ENCODE measurements at places on chromosomes 6 and 20. TPM values are rescaled to one million over a fixed set of nuclear protein-coding genes. Genes with fewer than 3 reads are reported as not detected.
A peak's percentile ranks its signal among the peaks of the same experiment; 100 is the strongest.

DNA sequence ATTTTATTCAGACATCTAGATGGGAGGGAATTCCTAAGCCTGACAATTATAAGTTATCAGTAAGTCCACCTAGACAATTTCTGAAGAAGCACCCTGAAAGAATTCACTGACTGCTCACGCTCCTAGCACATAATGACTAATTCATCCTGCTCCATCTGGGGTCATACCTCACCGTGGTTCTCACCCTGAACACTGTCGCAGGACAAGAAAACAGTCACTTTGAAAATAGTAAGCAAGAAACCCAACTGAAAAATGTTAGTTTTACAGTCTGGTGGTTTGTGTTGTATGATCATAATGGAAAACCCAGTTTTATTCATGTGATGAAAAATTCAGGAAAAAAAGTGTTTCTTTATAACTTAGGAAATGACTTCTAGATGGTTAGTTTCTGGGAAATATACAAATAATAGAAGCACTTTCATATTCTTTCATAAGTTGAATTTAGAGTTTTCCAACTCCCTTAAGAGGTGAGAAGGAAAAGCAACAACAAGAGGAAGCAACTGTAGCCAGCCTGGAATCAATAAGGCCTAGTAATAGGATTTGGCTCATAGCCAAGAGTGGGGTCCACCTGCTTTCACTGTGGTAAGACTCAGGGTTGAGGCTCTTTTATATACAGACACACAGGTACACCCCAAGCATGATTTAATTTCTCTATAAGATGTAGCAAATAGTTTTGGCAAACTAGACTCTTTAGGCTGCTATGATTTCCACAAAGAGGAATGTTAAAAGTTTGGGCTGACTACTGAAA lies 94.1 kb downstream of the HIVEP2 start:
- peaks cover 25% of the 10 kb centered on the region for H3K4me1 ChIP-seq
- DNase-seq, result no peak
- no peaks in the 10 kb centered on the region for H3K27me3 ChIP-seq
- no peaks in the 10 kb centered on the region for H3K36me3 ChIP-seq
- no peak overlapping the region for H3K27ac ChIP-seq

DNA sequence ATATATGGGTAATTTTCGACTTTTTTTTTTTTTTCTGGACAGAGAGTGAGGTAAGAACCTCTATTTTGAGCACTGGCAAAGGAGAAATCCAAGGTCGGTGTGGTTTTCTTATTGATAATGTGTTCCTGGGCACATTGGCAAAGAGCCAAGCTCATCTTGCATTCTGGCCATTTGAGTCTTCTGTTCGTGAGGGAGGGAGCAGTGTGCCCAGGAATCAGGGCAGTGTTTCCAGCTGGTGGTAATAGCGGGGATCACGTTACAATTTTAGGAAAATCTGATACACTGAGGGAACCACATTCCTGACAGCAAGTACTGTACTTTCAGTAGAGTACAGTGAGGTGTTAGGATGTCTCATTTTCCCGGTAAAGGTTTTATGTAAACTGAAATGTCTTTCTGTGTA lies 442.3 kb upstream of the MAP3K7 start:
- H3K4me3 ChIP-seq, result no peak overlapping the region
- H3K4me1 ChIP-seq, result no peaks in the 10 kb centered on the region
- no peak overlapping the region for H3K27ac ChIP-seq

DNA sequence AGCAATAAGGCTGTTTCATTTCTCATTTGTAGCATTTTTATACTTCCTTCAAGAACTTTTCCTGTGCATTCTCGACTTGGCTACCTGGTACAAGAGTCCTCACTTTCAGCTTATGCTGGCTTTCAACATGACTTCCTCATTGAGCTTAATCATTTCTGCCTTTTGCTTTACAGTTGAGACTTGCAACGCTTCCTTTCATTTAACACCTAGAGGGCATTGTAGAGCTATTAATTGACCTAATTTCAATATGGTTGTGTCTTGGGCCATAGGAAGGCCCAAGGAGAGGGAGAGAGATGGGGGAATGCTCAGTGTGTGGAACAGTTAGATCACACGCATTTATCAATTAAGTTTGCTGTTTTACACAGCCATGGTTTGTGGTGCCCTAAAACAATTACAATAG lies 37.2 kb downstream of the SLC22A2 start:
- no peaks in the 10 kb centered on the region for H3K27me3 ChIP-seq

ECT2L gene
- not detected for total RNA-seq

- no peaks in the 10 kb centered on the region for H3K27me3 ChIP-seq
- no peaks in the 10 kb centered on the region for H3K36me3 ChIP-seq
- no peak for DNase-seq
- H3K4me1 ChIP-seq, result peaks cover 29% of the 10 kb centered on the region
- H3K27ac ChIP-seq, result peak overlapping the region; percentile 71
Measured at GRCh38 chr6:35687658-35688604, 784 bp downstream of the FKBP5 start.

GRCh38 chr6:168950858-168951214 lies 302.8 kb downstream of the THBS2 start:
- DNase-seq, result no peak
- H3K36me3 ChIP-seq, result no peaks in the 10 kb centered on the region
- H3K27me3 ChIP-seq, result peaks cover 1% of the 10 kb centered on the region
- H3K27ac ChIP-seq, result no peak overlapping the region
- no peaks in the 10 kb centered on the region for H3K4me1 ChIP-seq

GRCh38 chr20:52787216-52787615 lies 184.9 kb upstream of the TSHZ2 start:
- H3K27me3 ChIP-seq, result no peaks in the 10 kb centered on the region
- no peak overlapping the region for H3K27ac ChIP-seq
- no peak overlapping the region for H3K4me3 ChIP-seq

GRCh38 chr20:698276-698675 lies 22.7 kb upstream of the SCRT2 start:
- H3K27me3 ChIP-seq, result peaks cover 18% of the 10 kb centered on the region
- no peaks in the 10 kb centered on the region for H3K4me1 ChIP-seq
- no peak overlapping the region for H3K27ac ChIP-seq
- H3K36me3 ChIP-seq, result no peaks in the 10 kb centered on the region

GRCh38 chr6:44169886-44170570 lies 11.4 kb downstream of the CAPN11 start:
- H3K4me1 ChIP-seq, result peaks cover 61% of the 10 kb centered on the region
- no peak for DNase-seq
- no peaks in the 10 kb centered on the region for H3K36me3 ChIP-seq
- no peak overlapping the region for H3K27ac ChIP-seq

DNA sequence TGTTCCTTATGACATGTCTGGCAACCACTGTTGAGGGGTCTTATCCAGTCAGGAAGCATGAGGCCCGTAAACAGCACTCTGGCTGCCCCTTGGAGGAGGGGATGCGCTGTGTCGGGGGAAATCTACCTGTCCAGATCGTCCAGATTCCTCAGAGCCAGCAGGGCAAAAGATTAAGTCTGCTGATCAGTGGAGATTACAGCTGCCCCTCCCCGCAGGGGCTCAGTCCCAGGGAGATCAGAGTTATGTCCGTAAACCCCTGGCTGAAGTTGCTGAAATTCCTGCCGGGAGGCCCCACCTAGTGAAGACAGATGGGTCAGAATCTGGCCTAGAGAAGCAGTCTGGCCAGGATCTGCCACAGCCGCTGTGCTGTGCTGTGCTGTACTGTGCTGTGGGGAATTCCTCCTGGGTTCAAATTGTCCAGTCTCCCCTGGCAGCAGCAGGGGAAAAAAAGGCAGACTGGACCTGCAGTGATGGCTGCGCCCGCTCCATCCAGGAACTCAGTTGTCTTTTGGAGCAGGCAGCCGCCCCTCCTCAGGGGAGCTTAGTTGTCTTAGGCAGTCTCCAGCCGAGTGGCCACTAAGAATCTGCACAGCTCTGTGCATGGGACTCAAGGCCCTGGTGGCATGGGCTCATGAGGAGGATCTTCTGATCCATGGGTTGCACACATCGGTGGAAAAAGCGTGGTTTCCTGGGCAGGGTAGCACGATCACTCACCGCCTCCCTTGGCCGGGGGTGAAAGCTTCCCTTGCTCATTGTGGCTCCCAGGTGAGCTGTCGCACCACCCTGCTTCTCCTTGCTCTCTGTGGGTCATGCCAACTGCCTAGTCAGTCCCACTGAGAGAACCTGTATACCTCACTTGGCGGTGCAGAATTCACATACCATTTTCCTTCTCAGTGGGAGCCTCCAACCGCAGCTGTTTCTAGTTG lies 1368.8 kb upstream of the ADGRB3 start:
- H3K27me3 ChIP-seq, result no peaks in the 10 kb centered on the region
- DNase-seq, result no peak
- H3K27ac ChIP-seq, result no peak overlapping the region
- H3K4me1 ChIP-seq, result no peaks in the 10 kb centered on the region
- no peaks in the 10 kb centered on the region for H3K36me3 ChIP-seq

GRCh38 chr6:99739526-99739925 lies 132.9 kb downstream of the PRDM13 start:
- H3K4me1 ChIP-seq, result no peaks in the 10 kb centered on the region
- no peak overlapping the region for H3K27ac ChIP-seq

GRCh38 chr6:139981768-139982181 lies 607.3 kb upstream of the CITED2 start:
- no peak for DNase-seq
- no peaks in the 10 kb centered on the region for H3K4me1 ChIP-seq
- no peaks in the 10 kb centered on the region for H3K27me3 ChIP-seq
- no peak overlapping the region for H3K27ac ChIP-seq
- no peak overlapping the region for H3K4me3 ChIP-seq

DNA sequence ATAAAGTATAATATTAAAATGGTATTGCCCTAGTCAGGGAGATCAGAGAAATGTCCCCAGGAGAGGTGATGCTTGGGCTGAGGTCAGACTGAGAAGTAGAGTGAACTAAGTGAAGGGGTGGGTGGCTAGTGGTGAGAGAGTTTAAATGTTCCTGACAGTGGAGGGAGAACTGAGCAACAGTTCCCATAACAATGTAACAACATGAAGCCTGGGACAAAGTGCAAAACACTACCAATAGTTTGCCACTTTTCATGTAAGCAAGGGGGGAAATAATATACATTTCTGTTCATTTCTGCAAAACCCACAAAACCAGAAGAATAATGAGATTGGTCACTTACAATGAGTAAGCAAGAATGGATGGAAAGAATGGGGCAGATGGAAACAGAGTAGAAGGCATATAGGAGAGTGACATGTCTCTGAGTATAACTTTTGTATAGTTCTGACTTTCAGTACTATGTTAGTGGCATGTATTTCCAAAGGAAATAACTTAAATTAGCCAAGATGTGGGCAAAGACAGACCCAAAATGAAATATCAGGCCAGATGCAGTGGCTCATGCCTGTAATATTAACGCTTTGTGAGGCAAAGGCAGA lies 13.3 kb upstream of the FAXC start:
- H3K4me3 ChIP-seq, result no peak overlapping the region
- no peaks in the 10 kb centered on the region for H3K36me3 ChIP-seq
- DNase-seq, result no peak
- no peaks in the 10 kb centered on the region for H3K27me3 ChIP-seq
- H3K27ac ChIP-seq, result no peak overlapping the region

DNA sequence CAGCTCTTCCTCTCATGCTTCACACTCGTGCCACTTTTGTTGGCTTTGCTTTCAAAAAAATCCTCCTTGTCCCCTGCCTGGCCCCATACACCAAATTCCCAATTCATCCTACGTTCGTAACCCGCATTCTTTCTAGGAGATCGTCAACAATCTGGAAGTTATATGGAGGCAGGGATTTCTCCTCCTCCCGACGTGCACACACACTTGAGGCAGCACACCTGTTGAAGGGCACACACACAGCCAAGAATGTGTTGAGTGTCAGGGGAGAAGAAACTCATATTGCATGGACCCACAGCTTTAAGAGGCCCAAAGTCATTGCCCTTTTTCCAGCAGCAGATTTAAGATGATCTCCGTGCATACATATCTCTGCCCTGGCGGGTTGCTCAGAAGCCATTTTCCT lies 28.9 kb downstream of the THBS2 start:
- no peak overlapping the region for H3K4me3 ChIP-seq
- H3K36me3 ChIP-seq, result no peaks in the 10 kb centered on the region
- H3K4me1 ChIP-seq, result peaks cover 9% of the 10 kb centered on the region
- no peak overlapping the region for H3K27ac ChIP-seq

- H3K27ac ChIP-seq, result no peak overlapping the region
- no peaks in the 10 kb centered on the region for H3K27me3 ChIP-seq
- H3K36me3 ChIP-seq, result peaks cover 88% of the 10 kb centered on the region
- no peak for DNase-seq
Measured at GRCh38 chr20:49230021-49230420, 10.8 kb downstream of the DDX27 start.

SPTLC3 gene
- total RNA-seq, result 95.6 TPM

GRCh38 chr6:20454204-20454824 lies 52.6 kb downstream of the E2F3 start:
- no peaks in the 10 kb centered on the region for H3K4me1 ChIP-seq
- no peak overlapping the region for H3K27ac ChIP-seq
- H3K4me3 ChIP-seq, result no peak overlapping the region
- no peak for DNase-seq

SIRPG gene
- not detected for total RNA-seq

GRCh38 chr20:24916412-24916811 lies 32.7 kb upstream of the CST7 start:
- H3K4me3 ChIP-seq, result no peak overlapping the region
- peaks cover 15% of the 10 kb centered on the region for H3K4me1 ChIP-seq
- no peak for DNase-seq
- H3K36me3 ChIP-seq, result no peaks in the 10 kb centered on the region
- no peak overlapping the region for H3K27ac ChIP-seq

GRCh38 chr6:156182356-156182755 lies 594.8 kb upstream of the ARID1B start:
- no peak overlapping the region for H3K27ac ChIP-seq
- no peaks in the 10 kb centered on the region for H3K36me3 ChIP-seq
- DNase-seq, result no peak
- H3K27me3 ChIP-seq, result no peaks in the 10 kb centered on the region
- H3K4me3 ChIP-seq, result no peak overlapping the region

- no peaks in the 10 kb centered on the region for H3K4me1 ChIP-seq
- no peak for DNase-seq
- no peaks in the 10 kb centered on the region for H3K36me3 ChIP-seq
- H3K27ac ChIP-seq, result no peak overlapping the region
Measured at GRCh38 chr20:39518654-39519053, 556.5 kb downstream of the DHX35 start.

TFAP2D gene
- not detected for total RNA-seq

DNA sequence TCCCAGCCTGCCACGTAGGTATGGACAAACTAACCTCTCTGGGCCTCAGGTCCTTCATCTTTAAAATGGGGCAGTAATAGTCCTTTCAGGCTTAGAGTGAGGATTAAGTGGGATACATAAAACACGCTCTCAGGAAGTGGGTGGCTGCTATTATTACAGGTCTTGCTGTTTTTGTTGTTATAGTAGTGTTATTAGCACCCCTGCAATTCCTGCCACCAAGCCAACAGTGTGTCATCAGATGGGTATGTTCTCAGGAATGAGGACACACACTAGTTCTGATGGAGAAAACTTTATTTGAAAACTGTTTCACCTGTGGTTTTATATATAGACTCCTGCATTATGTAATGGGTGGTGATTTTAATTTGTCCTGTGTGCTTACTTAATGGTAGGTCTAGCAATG lies 131.7 kb downstream of the LRRC1 start:
- no peak overlapping the region for H3K4me3 ChIP-seq
- H3K4me1 ChIP-seq, result peaks cover 6% of the 10 kb centered on the region
- no peak for DNase-seq
- H3K27ac ChIP-seq, result no peak overlapping the region
- H3K27me3 ChIP-seq, result no peaks in the 10 kb centered on the region
- peaks cover 3% of the 10 kb centered on the region for H3K36me3 ChIP-seq

GRCh38 chr6:19895866-19896692 lies 58.9 kb downstream of the ID4 start:
- no peak overlapping the region for H3K27ac ChIP-seq
- no peaks in the 10 kb centered on the region for H3K36me3 ChIP-seq
- no peaks in the 10 kb centered on the region for H3K4me1 ChIP-seq
- H3K27me3 ChIP-seq, result no peaks in the 10 kb centered on the region
- H3K4me3 ChIP-seq, result no peak overlapping the region
- DNase-seq, result no peak

FLRT3 gene
- 0.44 TPM for total RNA-seq

All from HepG2 (cell line).